Stimulated activated CD4-positive, alpha-beta T cell treated with anti-CD3 and anti-CD28 coated beads, TNF-alpha, amount 100 ng/mL, for 24 hours (primary cell): ENCODE measurements at places on chromosomes 2 and 18.

DNA sequence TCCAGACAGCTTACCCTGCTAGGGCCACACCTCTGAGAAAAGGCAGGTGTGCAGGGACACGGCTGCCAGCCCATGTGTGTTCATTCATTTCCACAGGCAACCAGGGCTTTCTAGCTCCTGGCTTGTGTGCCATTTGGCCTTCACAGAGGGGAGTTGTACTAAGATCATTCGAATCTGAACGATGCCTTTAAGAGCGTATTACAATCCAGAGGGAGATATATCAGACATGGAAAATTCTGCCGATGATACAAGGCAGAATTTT, 64.2 kb upstream of the OTOF start:
- no peak for DNase-seq

- DNase-seq, result no peak
These were observed 36.0 kb upstream of the FZD5 start for GRCh38 chr2:207805566-207806226.

GRCh38 chr2:231732604-231733003, 24.3 kb downstream of the PTMA start:
- no peak for DNase-seq

DNA sequence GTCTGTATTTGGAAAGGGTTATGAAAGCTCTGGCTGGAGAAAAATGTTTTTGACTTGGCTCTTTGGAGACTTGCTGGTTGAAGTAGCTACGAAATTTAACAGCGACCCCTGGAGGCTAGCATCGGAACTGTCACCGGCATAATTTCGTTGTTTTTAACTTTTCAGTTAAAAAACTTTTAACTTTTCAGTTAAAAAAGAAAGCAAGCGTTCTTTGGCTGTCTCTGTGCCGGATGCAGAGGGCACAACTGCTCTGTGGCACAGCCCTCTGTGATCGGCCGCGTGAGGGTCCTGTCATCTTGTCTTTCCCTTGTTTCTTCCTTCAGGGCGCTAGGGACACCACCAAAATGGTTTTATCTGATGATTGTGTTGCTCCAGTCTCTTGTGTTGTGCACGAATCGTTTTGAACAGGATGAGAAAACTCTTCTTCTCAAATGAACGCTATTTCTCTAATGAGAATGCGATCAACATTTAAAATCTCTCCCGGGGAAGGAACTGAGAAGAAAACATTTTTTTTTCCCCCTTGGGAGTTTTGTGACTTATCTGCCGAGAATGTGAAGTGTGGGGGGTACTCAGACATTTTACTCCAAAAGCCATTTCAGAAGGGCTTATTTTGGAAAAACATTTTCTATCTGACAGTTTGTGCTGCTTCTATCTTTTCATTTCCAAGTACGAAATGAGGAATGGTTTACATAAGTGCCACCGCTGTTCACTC, 57.1 kb downstream of the ADCYAP1 start:
- DNase-seq, result peak; percentile 46

- DNase-seq, result no peak
These were observed 59.7 kb downstream of the VAPA start for GRCh38 chr18:9973470-9973869.

DNA sequence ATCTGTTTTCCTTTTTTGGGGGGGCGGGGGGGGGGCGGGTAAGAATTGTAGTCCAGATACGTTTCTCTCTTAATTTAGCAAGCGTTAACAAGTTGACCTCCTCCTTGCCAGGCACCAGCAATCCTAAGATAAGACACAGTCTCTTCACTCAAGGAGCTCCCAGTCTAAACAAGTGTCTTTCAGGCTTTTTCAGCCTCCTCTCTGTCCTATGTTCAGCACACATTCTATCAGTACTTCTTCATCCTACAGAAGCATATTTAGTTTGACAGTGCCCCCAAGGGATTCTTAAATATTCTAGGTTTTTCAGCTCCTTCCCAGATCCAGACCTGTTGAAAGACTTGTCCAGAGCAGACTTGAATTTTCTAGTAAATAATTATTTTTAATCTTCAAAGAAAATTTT, 2.7 kb downstream of the PPP1CB start:
- DNase-seq, result no peak

DNA sequence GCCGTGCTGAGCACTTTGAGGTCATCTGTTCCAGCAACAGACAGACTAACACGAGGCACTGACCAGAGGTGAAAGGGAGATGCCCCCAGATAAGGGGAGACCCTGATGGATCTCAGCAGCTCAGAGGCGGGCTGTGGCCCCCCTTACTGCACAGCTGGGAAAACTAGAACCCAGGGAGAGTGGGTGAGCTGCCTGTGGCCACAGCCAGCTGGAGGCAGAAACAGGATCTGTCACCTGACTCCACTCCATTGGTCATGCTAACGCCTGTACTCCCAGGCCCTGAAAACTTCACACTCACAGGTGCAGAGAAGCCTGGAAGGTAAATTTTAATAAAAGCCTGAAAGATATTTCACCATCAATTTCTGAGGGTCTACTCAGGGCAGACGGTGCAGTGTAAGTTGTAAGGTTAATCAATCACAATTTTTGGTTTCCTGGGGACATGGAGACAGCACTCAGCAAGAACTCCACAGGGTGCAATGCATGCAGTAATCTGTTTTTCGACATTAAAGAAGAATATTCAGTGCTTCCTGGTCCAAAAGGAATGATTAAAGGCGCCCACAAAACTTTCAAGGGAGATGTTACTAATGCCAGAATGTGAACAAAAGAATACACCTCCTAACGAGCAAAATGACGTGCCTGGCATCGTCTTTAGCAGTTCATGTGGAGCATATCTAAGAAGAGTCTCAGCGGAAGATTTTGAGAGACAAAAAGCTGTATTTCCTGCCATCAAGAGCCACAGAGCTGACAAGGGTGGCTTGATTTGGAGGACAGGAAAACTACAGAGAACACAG, 173.4 kb downstream of the EIPR1 start:
- no peak for DNase-seq

GRCh38 chr2:211879323-211879722, 659.3 kb downstream of the ERBB4 start:
- DNase-seq, result no peak

- no peak for DNase-seq
These were observed 1.4 kb downstream of the ELP2 start for GRCh38 chr18:36130883-36131653.

DNA sequence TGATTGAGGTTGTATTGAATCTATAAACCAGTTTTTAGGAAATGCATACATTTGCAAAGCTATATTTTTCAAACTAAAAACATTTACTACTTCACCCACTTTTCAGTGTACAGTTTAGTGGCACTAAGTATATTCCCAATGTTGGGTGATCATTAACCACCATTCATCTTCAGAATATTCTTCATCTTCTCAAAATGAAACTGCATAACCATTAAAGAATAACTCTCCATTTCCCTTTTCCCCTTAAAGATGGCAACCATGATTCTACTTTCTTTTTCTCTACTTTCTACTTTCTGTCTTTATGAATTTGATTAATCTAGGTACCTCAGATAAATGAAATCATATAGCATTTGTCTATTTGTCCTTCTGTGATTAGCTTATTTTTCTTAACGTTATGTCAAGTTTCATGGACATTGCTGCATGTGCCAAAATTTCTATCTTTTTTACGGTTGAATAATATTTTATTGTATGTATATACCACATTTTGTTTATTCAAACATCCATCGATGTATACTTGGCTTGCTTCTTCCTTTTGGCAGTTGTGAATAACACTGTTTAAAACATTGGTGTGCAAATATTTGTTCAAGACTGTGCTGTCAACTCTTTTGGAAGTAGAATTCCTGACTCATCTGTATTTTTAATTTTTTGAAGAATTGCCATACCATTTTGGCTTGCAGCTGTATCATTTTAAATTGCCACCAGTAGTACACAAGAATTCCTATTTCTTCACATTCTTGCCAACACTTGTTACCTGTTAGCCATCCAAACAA, 104.9 kb downstream of the RPRM start:
- no peak for DNase-seq

DNA sequence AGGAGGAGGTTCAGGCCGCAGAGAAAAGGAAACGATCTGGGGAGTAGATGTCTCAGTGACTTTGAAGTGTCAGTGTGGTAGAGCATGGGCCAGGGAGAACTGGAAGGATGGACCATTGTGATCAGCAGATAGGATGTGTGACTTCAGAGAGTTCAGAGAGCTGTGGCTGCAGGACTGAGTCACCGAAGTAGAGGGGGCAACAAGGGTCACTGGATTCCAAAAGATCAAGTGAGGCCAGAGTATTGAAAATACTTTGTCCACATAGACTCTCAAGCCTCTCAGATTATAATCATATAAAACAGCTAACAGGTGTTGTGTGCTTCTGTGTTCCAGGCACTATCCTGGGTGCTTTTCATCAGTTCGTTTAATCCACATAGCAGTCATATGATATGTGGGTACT, 99.4 kb downstream of the CRIM1 start:
- no peak for DNase-seq

- DNase-seq, result no peak
These were observed 50.2 kb upstream of the FHL2 start for GRCh38 chr2:105449076-105449475.

- peak; percentile 29 for DNase-seq
These were observed 323.2 kb downstream of the PLCL1 start for GRCh38 chr2:198127627-198128026.

DNA sequence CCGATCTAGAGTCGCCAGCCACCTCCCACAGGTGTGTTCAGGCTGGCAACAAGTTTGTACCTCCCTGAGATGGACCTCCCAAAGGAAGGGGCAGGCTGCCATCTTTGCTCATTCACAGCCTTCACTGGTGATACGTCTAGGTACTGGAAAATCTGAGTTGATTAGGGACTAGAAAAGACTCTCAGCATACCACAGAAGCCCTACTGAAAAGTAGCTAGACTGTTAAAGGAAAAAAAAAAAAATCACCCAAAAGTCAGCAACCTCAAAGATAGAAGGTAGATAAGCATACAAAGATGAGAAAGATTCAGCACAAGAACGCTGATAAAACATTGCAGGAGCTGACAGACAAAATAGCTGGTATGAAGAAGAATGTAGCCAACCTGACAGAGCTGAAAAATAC, 128.6 kb upstream of the WDR75 start:
- DNase-seq, result no peak

DNA sequence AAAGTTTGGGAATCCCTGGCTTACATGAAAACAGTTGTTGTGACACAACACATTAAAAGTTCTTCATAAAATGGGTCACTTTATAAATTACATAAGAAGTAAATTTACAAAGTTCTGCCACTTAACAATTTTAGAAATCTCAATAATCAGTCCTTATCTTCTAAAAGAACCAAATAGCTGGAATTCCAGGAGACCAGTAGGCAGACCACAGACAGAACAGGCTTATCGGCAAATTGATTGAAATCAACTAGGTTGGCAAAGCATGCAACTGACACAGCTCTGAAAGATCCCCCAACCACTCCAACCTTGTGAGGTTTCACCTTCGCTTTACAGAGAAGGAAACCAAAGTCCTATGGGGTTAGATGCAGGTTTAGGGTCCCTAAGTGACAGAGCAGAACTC, 103.0 kb downstream of the DNER start:
- DNase-seq, result no peak

GRCh38 chr2:241558532-241559322, at the start of gene BOK:
TSS of gene BOK (plus strand) at chr2:241558745. CDS start at chr2:241559484, 739 bp downstream.
- DNase-seq, result no peak

DNA sequence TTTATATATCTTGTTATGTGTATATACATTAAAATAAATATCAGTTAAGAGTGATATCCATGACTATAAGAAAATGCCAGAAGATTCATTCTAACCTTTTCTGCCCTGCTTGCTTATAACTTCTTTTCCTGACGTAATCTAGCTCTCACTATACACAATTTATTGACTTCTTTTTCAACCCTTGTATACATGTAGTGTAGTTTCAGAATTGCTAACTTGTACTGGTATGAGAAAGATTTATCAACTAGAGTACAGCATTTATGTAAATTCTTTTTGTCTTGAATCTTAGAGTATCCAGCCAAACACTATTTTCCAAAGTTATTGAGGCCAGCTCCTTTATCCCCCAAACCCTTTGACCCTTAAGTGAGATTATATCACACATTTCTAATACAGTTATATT, 798.0 kb upstream of the RAB6C start:
- no peak for DNase-seq

DNA sequence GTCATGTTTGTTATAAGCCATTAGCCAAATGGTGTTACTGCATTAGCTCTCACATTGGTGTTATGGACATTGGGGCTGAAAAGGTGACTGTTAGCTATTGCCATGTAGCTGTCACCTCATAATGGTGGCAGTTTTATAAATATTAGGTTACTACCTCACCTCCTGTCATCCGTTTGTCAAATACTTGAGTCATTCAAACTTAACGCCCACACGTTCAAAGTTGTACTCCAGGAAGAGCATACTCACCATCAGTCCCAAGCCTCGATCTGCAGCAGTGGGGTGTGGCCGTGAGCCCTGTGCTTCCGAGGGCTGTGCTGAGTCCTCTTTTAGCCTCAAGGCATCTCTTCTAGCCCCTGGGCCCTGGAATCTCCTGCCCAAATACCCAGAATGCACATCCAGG, 87.3 kb downstream of the PDK1 start:
- DNase-seq, result no peak

DNA sequence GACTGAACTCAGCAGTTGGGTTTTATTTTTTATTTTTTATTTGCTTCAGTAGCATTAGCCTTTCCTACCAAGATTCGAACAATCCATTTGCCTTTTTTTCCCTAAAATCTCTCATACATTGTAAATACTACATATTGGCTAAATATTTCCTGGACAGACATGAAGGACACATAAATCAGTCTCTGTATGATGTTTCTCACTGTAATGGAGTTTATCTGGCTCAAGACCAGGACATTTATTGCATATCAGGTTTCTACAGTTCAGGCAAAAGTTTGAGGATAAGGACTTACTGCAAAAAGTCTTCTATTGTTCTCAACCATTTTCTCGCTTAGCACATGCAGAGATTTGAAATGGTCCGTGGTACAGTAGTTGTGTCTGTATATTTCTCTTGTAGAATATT, 3.3 kb downstream of the CLUL1 start:
- DNase-seq, result no peak

GRCh38 chr2:173359231-173359630, 4.6 kb downstream of the CDCA7 start:
- no peak for DNase-seq

DNA sequence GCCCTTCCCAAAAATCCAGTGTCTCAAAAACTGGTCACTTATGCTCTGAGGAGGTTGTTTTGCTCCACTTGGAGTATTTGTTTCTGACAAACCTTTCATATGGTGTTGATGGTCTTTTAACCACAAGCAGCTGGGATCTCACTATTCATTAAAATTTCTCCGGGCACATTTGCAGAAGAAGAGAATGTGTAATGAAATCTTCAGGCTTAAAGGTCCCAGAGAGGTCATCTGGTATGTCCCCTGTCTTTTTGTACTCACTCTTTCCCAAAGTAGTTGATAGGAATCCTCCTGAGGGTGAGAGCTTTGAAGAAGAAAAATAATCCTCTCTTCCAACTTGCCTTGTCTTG, 430.8 kb downstream of the SETBP1 start:
- DNase-seq, result no peak

- DNase-seq, result no peak
These were observed 19.7 kb upstream of the TMEM247 start for GRCh38 chr2:46459694-46460093.
